Right kidney (tissue), 9 donors: ENCODE measurements at places on chromosomes 7 and 10.

GRCh38 chr10:124557648-124558338 is 96.2 kb downstream of the LHPP start:
- DNase-seq: no peak

DNA sequence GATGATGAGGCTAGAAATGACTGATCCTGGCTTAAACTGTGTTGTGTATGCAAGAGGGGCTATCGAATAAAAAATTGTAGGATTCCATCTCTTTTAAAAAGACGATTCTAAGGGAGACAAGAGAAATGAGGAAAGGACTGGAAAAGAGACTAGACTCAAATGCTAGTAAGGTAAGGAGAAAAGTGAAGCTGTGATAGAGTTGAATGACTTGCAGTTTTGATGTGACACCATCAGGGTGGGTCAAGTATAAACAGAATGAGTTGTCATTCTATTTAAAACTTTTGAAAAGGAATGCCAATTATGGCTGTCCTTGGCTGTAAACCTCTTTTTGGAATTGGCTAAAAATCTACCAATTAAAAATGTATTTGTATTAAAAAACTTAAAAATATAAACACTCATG is 184.5 kb upstream of the PHF14 start:
- no peak for DNase-seq

DNA sequence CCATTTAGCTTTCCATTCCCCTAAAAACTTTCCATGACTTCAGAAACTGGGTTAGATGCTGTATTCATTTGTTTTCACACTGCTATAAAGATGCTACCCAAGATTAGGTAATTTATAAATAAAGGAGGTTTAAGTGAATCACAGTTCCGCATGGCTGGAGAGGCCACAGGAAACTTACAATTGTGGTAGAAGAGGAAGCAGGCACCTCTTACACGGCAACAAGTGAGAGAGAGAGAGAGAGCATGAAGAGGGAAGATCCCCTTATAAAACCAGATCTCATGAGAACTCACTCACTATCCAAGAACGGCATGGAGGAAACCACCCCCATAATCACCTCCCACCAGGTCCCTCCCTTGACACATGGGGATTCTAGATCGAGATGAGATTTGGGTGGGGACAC is 336.8 kb downstream of the TFEC start:
- DNase-seq: no peak

GRCh38 chr7:151133986-151134742 is 33.3 kb downstream of the GBX1 start:
- DNase-seq: no peak

GRCh38 chr10:118153287-118153686 is 106.5 kb upstream of the RAB11FIP2 start:
- DNase-seq: no peak
